ENCODE measurements at places on chromosomes 3 and 15. TPM values are rescaled to one million over a fixed set of nuclear protein-coding genes. Genes with fewer than 3 reads are reported as not detected.

GRCh38 chr3:69770219-69770618, 31.0 kb downstream of the MITF start:
- H3K36me3 ChIP-seq: no peaks in the 10 kb centered on the region
- no peak overlapping the region for H3K27ac ChIP-seq
- DNase-seq: no peak
- no peak overlapping the region for H3K4me3 ChIP-seq
- no peaks in the 10 kb centered on the region for H3K27me3 ChIP-seq
- no peaks in the 10 kb centered on the region for H3K4me1 ChIP-seq

DNA sequence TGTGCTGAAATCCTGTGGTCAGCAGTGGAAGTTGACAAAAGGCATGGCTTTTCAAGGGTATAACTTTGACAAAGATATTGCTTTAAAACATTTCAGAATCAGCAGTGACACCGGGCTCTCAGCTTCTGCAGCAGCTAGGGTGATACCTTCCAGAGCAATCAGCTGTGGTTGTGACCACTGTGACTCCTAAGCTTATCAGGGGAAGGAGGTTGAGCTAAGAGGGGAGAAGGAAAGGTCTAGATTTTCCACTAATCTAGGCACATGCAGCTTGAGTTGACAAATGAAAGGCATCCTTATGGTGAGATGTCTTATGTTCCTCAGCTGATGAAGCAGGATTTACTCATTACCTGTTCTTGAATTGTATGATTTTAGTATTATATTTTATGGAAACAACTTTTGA, 16.3 kb upstream of the LRRFIP2 start:
- no peaks in the 10 kb centered on the region for H3K4me1 ChIP-seq
- H3K27me3 ChIP-seq: no peaks in the 10 kb centered on the region
- no peak overlapping the region for H3K4me3 ChIP-seq
- H3K36me3 ChIP-seq: no peaks in the 10 kb centered on the region

DNA sequence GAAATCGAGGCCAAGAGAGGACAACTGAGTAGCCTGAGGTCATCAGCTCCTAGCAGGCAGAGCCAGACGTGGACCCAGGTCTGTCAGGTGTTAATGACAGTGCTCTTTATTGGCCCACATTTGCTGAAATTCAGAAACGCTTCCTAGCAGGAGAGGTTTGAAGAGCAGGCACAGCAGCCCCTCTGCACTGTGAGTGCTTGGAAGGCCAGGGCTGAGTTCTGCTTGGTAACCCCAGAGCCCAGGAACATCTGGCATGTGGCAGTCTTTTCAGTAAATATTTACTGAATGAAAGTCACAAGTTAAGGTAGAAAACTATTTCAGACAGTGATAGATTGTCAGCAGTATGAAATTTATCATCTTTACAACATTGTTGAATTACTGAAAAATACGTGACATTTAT, 102.4 kb downstream of the PLCL2 start:
- no peak for DNase-seq
- H3K4me1 ChIP-seq: no peaks in the 10 kb centered on the region
- H3K27me3 ChIP-seq: no peaks in the 10 kb centered on the region
- H3K36me3 ChIP-seq: no peaks in the 10 kb centered on the region
- H3K27ac ChIP-seq: no peak overlapping the region

- H3K27me3 ChIP-seq: no peaks in the 10 kb centered on the region
- no peak overlapping the region for H3K4me3 ChIP-seq
- H3K27ac ChIP-seq: no peak overlapping the region
- H3K4me1 ChIP-seq: no peaks in the 10 kb centered on the region
- no peak for DNase-seq
These were observed 400.2 kb downstream of the CNTN3 start for GRCh38 chr3:74214286-74214685.

GRCh38 chr3:39362812-39363211, 20.4 kb upstream of the SLC25A38 start:
- H3K27me3 ChIP-seq: no peaks in the 10 kb centered on the region
- no peak overlapping the region for H3K27ac ChIP-seq
- no peak for DNase-seq
- H3K4me1 ChIP-seq: no peaks in the 10 kb centered on the region
- H3K4me3 ChIP-seq: no peak overlapping the region

GRCh38 chr15:84586696-84587095, 14.1 kb upstream of the ZSCAN2 start:
- H3K27ac ChIP-seq: no peak overlapping the region
- no peak overlapping the region for H3K4me3 ChIP-seq
- H3K4me1 ChIP-seq: no peaks in the 10 kb centered on the region

DNA sequence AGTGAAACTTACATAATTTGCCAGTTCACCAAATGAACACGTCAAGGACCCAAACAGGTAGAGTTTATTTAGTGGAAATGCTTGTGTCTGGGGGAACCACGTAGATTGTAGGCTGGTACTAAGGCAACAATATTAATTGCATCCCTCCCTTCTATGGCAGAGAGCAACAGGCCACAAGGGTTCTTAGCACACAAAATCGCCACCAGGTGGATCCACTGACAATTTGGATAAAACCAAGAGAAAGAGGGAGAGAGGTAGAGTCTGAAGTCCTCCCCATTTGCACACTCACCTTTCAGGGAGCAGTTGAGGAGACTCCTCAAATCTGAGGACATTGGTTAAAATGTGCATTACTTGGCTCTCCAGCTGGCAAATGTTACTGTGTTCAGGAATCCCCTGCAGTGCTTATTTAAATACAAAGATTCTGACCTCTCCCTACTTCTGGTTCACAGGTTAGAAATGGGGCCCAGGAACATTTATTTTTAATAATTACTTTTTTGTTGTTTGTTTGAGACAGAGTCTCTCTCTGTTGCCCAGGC, 181.0 kb upstream of the FEZF2 start:
- DNase-seq: no peak
- H3K27ac ChIP-seq: no peak overlapping the region
- no peaks in the 10 kb centered on the region for H3K4me1 ChIP-seq
- H3K27me3 ChIP-seq: no peaks in the 10 kb centered on the region

DNA sequence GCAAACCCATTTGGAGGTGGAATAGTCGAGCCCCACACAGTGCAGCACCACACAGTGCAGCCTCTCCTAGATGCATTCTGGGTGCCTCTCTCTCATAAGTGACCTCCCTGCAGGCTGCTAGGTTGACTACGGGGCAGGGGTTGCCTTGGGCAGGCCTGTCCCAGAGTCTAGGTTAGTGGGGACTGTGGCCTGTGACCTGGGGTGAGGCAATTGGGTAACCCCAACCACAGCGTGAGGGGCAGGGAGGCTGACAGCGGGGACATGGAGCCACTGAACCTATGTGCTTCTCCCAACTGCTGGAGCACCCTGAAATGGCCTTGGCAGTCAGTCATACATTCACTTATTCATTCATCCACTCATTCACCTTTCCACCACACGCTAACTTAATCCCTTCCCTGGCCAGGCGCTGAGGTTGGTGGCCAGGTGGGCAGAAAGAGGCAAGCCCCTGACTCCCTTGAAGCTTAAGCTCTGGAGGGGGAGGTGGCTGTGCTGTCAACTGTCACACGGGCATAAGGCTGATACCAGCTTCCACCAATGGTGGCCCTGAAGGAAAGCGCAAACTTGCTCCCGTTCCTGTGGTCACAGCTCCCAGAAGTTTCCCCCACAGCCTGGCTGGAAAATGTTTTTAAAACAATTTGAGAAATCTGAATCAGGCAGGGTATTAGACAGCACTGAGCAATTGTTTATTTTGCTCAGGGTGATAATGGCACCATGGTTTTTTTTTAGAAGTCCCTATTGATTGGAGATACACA, 46.2 kb downstream of the WNT7A start:
- DNase-seq: no peak
- no peaks in the 10 kb centered on the region for H3K27me3 ChIP-seq
- H3K36me3 ChIP-seq: no peaks in the 10 kb centered on the region
- H3K4me3 ChIP-seq: no peak overlapping the region

DNA sequence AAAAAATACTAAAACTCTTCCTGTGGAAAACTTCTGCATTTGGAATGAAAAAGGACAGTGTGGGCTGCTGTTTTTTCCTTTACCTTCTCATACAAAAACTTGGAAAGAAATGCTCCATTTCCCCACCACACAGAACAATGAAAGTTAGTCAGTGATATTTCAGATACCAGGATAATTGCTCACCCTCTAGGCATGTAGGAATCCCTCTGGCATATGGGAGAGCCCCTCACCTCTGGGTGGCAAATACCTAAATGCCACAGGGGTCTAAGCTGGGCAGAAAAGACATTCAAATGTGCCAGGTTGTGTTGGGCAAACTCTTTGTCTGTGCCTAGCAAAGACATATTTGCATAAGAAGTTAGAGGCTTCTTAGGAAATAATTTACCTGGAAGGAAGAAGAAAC, 560.3 kb upstream of the NR2F2 start:
- H3K36me3 ChIP-seq: no peaks in the 10 kb centered on the region
- no peaks in the 10 kb centered on the region for H3K27me3 ChIP-seq
- no peaks in the 10 kb centered on the region for H3K4me1 ChIP-seq
- H3K27ac ChIP-seq: no peak overlapping the region
- DNase-seq: no peak
- H3K4me3 ChIP-seq: no peak overlapping the region

GRCh38 chr15:66847565-66847991, 145.5 kb downstream of the SMAD6 start:
- no peak overlapping the region for H3K4me3 ChIP-seq
- H3K27ac ChIP-seq: no peak overlapping the region
- no peaks in the 10 kb centered on the region for H3K36me3 ChIP-seq
- no peaks in the 10 kb centered on the region for H3K27me3 ChIP-seq
- no peak for DNase-seq

The CCNDBP1 gene
- 43.5 TPM for total RNA-seq

The CD200R1 gene
- 5.7 TPM for total RNA-seq

The ABHD17C gene
- total RNA-seq: 0.29 TPM

The PGBD4 gene
- total RNA-seq: 1.8 TPM

The C3orf70 gene
- 24.4 TPM for total RNA-seq

The CHDH gene
- total RNA-seq: 1.8 TPM

Data from uterus (tissue), 4 donors.